ENCODE measurements at places on chromosomes 4 and X.
A peak's percentile ranks its signal among the peaks of the same experiment; 100 is the strongest.

GRCh38 chrX:2488621-2489285, 12.0 kb downstream of the DHRSX start:
- no peak for DNase-seq

- DNase-seq: peak; percentile 9
Observed at GRCh38 chr4:163164591-163164990, 2.1 kb downstream of the NAF1 start.

DNA sequence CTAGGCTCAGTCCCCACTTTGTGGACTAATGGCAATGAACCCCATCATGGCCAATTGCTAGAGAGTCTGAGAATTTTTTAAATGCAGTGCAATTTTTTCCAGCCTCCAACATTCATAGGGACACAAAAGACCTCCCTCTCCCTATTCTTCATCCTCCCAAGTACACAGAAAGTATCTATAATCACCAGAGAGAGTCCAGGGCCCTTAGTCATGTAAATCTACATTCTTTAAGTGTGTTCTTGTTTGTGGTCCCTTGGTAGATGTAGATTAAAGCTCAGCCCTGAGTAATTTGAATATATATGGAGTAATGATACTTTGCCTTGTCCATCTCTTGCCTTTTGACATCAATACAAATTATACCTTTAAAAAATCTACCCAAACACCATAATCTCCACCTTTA, 51.3 kb upstream of the ATXN3L start:
- DNase-seq: no peak

DNA sequence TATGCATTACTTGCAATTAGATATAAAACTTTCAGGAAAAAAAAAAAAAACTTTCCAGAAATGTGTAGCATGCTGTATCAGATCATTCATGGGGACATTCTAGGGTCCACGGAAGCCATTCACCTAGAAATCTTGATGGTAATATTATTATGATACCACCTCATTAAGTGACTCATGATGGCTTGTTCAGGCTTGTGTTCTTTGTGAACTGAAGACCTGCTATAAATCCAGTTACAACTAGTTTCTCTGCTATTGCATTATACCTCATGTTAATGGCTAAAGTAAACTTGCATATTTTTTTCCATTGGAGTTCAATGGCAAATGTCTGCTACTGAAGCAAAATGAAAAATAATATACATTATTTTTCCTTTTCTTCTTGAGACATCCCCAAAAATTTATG, 35.3 kb upstream of the PTPN13 start:
- peak; percentile 39 for DNase-seq

- DNase-seq: no peak
Observed at GRCh38 chr4:7294176-7294756, 101.9 kb downstream of the SORCS2 start.

- no peak for DNase-seq
Observed at GRCh38 chr4:163866728-163867315, 372.3 kb downstream of the TMA16 start.

- DNase-seq: no peak
Observed at GRCh38 chrX:12567857-12568256, 223.4 kb upstream of the PRPS2 start.

DNA sequence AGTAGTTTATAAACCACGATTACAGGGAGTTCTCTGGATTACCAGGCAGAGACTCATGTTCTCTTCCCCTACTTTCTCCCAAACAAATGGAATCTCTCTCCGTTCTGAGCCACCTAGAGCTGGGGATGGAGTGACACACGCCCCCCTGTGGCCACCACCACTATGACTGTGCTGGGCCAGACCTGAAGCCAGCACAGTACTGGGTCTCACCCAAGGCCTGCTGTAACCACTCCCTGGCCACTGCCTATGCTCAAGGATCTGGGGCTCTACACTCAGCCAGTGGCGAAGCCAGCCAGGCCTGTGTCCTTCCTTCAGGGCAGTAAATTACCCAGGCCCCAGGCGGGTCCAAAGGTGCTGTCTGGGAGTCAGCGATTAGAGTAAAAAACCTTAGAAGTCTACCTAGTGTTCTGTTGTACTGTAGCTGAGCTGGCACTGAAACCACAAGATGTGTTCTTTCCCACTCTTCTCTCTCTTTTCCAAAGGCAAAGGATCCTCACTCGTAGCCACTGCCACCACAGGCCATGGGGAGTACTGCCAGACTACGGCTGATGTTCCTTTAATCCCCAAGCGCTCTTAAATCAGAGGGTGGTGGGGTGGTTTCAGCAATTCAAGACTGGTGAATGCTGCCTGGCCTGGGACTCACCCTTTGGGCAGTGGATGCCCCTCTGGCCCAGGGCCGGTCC, 412.2 kb upstream of the ARX start:
- DNase-seq: no peak

DNA sequence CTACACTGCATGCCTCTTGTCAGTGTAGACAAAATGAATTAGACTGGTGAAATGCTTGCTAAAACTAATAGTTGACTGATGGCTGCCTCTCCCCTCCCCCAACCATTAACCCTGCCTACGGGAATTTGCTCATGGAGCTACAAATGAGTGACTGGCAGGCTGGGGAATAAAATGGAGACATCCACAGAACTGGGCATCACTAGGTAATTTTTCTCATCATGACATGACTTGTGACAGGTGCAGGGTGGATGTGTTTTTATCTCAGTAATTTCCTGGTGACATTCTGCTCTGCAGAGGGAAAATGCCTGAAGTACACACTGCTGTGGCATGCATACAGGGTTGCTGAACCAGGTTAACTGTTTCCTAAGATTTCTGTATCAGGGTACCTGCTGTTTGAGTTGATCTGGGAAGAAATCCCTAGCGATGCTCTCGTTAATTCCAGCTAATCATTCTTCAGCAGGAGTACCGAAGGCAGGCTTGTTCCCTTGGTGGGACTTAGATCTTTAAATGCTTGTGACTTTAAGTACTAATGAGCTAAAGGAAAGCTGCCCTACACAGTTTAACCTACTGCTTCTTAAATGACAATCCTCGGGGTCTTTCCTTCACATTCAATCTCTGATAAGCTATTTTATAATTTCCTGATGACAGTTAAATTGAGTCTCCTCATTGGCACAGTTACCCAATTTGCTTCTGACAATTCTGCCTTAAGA, 376.3 kb upstream of the LCORL start:
- no peak for DNase-seq
